Smooth muscle cell of the coronary artery (primary cell): ENCODE measurements at places on chromosomes 12 and 14. TPM values are rescaled to one million over a fixed set of nuclear protein-coding genes. Genes with fewer than 3 reads are reported as not detected.

Gene TPH2
- not detected in 2 replicates for total RNA-seq

Gene MYH7
- total RNA-seq: 1.1 TPM in 1 of 2 replicates, not detected in the other

Gene ANG
- 8.0 and 8.1 TPM in 2 replicates for total RNA-seq

Gene PPM1H
- 1.3 and 2.6 TPM in 2 replicates for total RNA-seq

Gene P3H3
- 74.8 and 101 TPM in 2 replicates for total RNA-seq

Gene TMEM119
- total RNA-seq: 6.1 and 102 TPM in 2 replicates

Gene FLVCR2
- total RNA-seq: 0.08 and 2.1 TPM in 2 replicates

Gene EPYC
- not detected in 2 replicates for total RNA-seq

Gene HAL
- under 0.01 and 0.47 TPM in 2 replicates for total RNA-seq

Gene RERGL
- total RNA-seq: 0.30 TPM in 1 of 2 replicates, not detected in the other
